ENCODE measurements at places on chromosomes 12 and 14.
A peak's percentile ranks its signal among the peaks of the same experiment; 100 is the strongest.

DNA sequence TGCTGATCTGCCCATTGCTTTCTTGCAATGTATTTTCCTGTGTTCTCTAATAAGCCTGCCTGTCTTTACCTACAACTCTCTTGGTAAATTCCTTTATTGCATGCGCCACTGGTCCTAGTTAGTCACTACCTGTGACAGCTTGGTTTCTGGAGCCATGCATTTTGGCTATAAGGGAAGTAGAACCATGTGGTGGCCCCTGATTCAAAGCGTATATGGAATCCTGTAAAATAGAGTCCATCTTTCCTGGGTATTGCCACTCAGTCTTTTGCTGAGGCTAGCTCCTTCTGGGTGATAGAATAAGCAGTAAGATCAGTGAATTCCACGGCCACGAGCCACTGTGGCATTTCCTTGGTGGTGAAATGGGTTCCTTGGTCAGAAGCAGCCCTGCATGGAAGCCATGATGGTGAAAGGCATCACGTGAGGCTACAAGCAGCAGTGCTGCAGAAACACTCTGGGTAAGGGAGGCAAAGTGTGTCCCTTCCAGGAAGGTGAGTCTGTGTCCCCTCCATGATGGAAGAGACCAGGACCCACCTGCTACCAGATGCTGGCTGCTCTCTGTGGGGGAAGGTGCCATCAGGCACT is 19.6 kb downstream of the TNFAIP2 start:
- no peak for DNase-seq
- H3K4me1 ChIP-seq = peaks cover 27% of the 10 kb centered on the region
- peaks cover 10% of the 10 kb centered on the region for H3K27me3 ChIP-seq
- H3K36me3 ChIP-seq = peaks cover 5% of the 10 kb centered on the region
- H3K27ac ChIP-seq = no peak overlapping the region

DNA sequence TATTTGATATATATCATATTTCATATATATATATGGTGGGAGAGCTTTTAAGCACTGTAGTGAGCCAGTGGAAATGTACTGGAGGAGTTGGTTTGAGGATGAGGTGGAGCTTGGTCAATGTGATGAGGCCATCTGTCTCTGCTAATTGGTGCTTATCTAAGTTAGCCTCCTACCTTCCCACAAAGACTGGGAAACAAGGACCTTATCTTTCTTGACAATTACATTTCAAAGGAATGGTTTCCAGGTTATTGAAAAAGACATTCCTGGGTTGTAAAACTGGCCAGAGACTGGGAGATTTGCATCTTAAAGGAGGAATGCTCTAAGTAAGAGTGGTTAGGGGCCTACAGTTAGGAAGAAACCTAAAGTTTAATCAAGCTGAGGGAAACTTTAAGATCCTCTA is 212.8 kb upstream of the SYT1 start:
- no peak overlapping the region for H3K27ac ChIP-seq
- H3K27me3 ChIP-seq = no peaks in the 10 kb centered on the region
- no peak for DNase-seq
- H3K4me3 ChIP-seq = no peak overlapping the region
- no peaks in the 10 kb centered on the region for H3K4me1 ChIP-seq

GRCh38 chr12:123078120-123078465 is 72.8 kb downstream of the PITPNM2 start:
- peak overlapping the region; percentile 95 for H3K27ac ChIP-seq
- H3K36me3 ChIP-seq = no peaks in the 10 kb centered on the region
- H3K4me3 ChIP-seq = peak overlapping the region; percentile 82
- H3K4me1 ChIP-seq = peaks cover 59% of the 10 kb centered on the region
- peak; percentile 87 for DNase-seq

GRCh38 chr12:31728289-31728916 is 418 bp downstream of the AMN1 start:
- peak overlapping the region; percentile 96 for H3K27ac ChIP-seq
- DNase-seq = peak; percentile 43
- no peaks in the 10 kb centered on the region for H3K36me3 ChIP-seq
- H3K27me3 ChIP-seq = peaks cover 8% of the 10 kb centered on the region
- peaks cover 3% of the 10 kb centered on the region for H3K4me1 ChIP-seq
- peak overlapping the region; percentile 97 for H3K4me3 ChIP-seq

DNA sequence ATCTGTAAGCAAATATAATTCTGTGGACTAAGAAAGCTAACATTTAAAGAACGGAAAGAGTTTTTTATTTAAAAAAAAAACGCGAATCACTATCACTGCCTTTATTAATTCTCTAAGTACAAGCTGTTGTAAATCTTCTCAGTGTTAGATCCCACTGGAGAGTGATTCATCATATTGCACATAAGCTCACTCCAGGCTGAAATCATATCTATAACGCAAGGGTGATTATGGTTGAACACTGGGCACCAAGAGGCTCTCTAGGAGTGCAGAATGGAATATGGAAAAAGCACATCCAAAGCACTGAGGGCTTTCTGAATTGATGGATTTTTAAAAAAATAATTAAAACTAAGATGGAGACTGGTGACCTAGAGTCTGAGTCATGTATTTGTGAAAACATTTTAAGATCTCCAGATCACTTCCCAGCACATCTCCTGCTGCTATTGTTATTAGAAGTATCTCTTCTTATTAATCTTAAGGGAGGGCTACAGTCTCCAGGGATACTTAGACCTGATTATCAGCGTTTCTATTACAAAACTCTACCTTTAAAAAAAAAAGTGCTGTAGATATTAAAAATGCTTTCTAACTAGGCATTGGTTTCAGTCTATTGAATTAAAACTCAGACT is 1106.8 kb downstream of the AACS start:
- no peaks in the 10 kb centered on the region for H3K36me3 ChIP-seq
- no peak overlapping the region for H3K27ac ChIP-seq
- no peaks in the 10 kb centered on the region for H3K27me3 ChIP-seq
- DNase-seq = no peak
- no peak overlapping the region for H3K4me3 ChIP-seq

DNA sequence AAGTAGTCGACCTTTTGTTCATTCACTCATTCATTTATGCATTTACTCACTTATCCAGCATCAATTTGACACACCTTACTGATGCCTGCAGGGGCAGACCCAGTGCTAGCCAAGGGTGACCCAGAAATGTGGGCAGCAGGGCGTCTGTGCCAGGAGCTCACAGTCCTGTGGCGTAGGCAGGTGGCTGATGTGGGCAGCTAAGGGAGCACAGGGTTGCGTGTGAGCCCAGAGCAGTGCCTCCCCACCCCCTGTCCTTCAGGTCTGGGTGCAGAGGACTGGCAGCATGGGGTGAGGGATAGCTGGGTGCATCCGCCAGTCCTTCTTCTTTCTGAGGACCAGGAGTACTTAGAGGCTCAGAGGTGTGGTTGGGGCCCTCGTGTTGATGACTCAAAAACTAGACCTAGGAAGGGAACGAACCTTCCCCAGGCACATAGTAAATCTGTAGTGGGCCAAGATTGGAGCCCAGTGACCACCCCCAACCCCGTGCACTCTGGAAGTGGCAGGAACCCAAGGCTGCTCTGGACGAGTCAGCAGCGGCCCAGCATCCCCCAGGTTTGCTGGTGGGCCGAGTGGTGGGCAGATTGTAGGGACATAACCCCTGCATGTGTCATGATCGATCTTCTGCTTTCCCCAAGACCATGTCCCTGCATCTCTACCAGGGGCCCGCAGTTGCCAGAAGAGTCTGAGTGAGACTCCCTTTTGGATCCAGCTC is 63.9 kb downstream of the BEGAIN start:
- peaks cover 4% of the 10 kb centered on the region for H3K36me3 ChIP-seq
- no peak overlapping the region for H3K4me3 ChIP-seq
- peaks cover 17% of the 10 kb centered on the region for H3K4me1 ChIP-seq
- peaks cover 2% of the 10 kb centered on the region for H3K27me3 ChIP-seq
- no peak overlapping the region for H3K27ac ChIP-seq
- DNase-seq = no peak

- H3K27ac ChIP-seq = no peak overlapping the region
- H3K36me3 ChIP-seq = no peaks in the 10 kb centered on the region
- peaks cover 1% of the 10 kb centered on the region for H3K27me3 ChIP-seq
- DNase-seq = no peak
- H3K4me3 ChIP-seq = no peak overlapping the region
Observed at GRCh38 chr12:43155376-43155775, 396.6 kb downstream of the ADAMTS20 start.

GRCh38 chr12:117076410-117077372 is 22.5 kb downstream of the TESC start:
- H3K27me3 ChIP-seq = no peaks in the 10 kb centered on the region
- no peak overlapping the region for H3K4me3 ChIP-seq
- peak; percentile 4 for DNase-seq
- H3K4me1 ChIP-seq = no peaks in the 10 kb centered on the region
- no peaks in the 10 kb centered on the region for H3K36me3 ChIP-seq

DNA sequence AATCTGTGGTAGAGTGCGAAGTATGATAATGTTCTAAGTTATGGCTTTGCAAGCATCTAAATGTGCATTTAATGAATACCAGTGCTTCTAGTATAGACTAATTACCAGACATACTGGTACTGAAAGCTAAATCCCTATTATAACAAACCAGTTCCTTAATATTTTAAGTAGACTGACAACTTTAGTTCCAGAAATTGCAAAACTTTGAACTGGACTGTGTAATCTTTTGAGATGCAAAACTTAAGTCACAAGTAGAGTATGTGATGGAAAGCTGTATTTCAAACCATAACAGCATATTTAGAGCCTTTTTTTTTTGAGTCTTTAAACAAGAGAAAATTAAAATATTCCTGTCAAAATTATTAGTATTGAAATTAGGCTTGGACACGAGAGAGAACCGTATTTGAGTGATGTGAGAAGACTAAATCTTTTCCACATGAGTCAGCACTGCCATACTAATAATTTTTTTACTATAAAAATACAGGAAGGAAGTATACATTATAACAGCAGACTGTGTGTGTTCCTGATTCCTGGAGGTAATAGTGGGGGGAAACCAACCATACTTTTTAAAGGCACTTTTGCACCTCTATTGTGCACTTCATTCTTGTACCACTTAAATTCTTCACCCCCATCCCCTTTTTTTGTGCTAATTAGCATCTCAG is 45.5 kb downstream of the PPM1A start:
- H3K27ac ChIP-seq = no peak overlapping the region
- H3K36me3 ChIP-seq = no peaks in the 10 kb centered on the region
- H3K4me3 ChIP-seq = no peak overlapping the region
- DNase-seq = no peak
- H3K4me1 ChIP-seq = no peaks in the 10 kb centered on the region
- no peaks in the 10 kb centered on the region for H3K27me3 ChIP-seq

- DNase-seq = no peak
- H3K4me3 ChIP-seq = peak overlapping the region; percentile 94
- H3K36me3 ChIP-seq = peaks cover 3% of the 10 kb centered on the region
- no peak overlapping the region for H3K27ac ChIP-seq
Observed at GRCh38 chr12:111687255-111687654, 1.4 kb downstream of the ACAD10 start.

DNA sequence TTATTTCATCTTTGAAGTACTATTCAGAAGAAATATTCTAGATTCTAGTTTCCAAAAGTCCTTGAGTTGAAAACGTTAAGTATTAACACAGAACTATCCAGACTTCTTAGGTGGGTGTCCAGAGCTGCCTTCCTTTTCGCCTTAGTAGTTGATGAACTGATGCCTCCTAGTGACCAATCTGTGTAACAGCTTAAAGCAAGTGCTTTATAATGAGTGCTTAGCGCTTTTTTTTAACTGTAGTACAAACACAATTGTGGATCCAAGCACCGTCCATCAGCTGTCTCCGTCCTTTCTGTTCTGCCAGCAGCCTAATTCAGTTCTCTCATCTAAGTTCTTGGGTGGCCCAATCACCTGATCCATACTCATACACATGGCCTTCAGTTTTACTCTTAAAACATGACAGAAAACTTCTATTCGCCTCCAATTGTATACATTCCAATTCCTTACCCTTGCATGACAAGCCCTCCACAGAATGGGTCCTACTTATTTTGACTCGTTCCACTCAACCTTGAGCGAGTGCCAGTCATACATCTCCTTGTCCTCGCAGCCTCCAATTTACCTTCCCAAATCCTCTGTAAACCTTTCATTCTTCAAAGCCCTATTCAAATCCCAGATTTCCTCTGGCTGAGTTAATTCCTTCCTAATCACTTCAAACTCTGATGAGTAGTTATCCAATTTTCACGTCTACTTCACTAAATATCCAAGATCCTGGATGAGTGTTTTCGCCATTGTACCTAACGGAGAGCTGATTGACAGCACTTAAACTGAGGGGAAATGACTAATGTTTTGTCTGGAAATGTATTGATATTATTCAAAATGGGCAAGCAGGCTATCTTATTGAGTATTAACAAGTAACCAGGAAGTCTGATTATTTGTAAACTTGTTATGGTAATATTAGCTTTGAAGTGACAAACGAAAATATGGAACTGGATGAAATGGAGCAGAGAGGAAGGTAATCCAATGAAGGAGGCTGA is 5.8 kb upstream of the PHLDA1 start:
- H3K36me3 ChIP-seq = no peaks in the 10 kb centered on the region
- H3K4me3 ChIP-seq = peak overlapping the region; percentile 44
- peak overlapping the region; percentile 24 for H3K27ac ChIP-seq
- peaks cover 9% of the 10 kb centered on the region for H3K27me3 ChIP-seq
- H3K4me1 ChIP-seq = peaks cover 37% of the 10 kb centered on the region

DNA sequence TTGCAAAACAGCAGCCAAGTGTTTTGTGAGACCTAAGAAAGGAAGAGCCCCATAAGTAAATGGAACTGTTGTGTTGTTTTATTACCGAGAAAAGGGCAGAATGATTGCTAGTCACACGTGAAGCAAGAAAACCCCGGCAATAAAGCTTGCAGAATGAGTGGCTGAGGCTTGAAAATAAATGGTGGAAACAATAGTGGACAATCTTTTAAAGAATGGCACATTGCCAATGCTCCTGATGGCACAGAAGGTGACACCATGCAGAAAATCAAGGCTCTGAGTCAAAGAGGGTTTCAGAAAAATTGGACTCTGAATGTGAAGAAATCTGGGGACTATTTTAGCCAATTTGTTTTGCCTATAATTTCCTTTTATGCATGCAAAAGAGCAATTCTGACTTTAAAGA is 4.0 kb upstream of the AQP2 start:
- DNase-seq = no peak
- no peak overlapping the region for H3K27ac ChIP-seq
- no peak overlapping the region for H3K4me3 ChIP-seq
- H3K4me1 ChIP-seq = peaks cover 6% of the 10 kb centered on the region
- H3K27me3 ChIP-seq = no peaks in the 10 kb centered on the region
- no peaks in the 10 kb centered on the region for H3K36me3 ChIP-seq

DNA sequence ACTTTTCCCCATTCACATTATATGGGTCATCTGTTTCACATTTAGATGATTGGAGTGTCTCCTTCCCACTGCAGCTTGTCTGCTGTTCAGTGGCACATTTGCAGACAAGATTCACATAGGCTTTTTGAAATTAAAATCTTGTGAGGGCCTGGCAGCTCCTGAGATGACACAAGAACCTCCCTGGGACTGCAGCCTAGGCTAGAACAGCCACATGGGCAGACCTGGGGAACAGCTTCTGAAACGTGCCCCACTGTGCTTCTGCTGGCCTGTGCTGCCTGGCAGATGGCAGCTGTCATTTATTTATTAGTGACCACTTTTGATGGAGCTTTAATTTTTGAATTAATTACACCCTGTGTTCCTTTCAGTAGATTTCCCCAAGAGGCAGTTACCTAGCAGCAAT is 137.4 kb downstream of the GRIP1 start:
- H3K4me3 ChIP-seq = no peak overlapping the region
- H3K27ac ChIP-seq = no peak overlapping the region
- no peaks in the 10 kb centered on the region for H3K27me3 ChIP-seq
- no peak for DNase-seq

- no peak overlapping the region for H3K27ac ChIP-seq
- peaks cover 7% of the 10 kb centered on the region for H3K36me3 ChIP-seq
- peaks cover 5% of the 10 kb centered on the region for H3K27me3 ChIP-seq
- H3K4me3 ChIP-seq = no peak overlapping the region
Observed at GRCh38 chr14:61640158-61641136, 54.9 kb upstream of the HIF1A start.

- no peaks in the 10 kb centered on the region for H3K4me1 ChIP-seq
- H3K27ac ChIP-seq = no peak overlapping the region
- H3K36me3 ChIP-seq = peaks cover 21% of the 10 kb centered on the region
- H3K27me3 ChIP-seq = no peaks in the 10 kb centered on the region
- no peak for DNase-seq
Observed at GRCh38 chr12:75921622-75922289, 109.8 kb downstream of the PHLDA1 start.

All from glutamatergic neuron (in vitro differentiated cells).